T-helper 1 cell treated with Interleukin-12 subunit alpha and Interleukin-12 subunit beta and Interleukin-4 antibody, amounts not matched to agents 30 ng/mL and 1 ng/mL, for 36 hours (primary cell): ENCODE measurements at places on chromosomes 6 and 20. TPM values are rescaled to one million over a fixed set of nuclear protein-coding genes. Genes with fewer than 3 reads are reported as not detected.

DNAJC5 gene
- total RNA-seq: 58.3 and 58.4 TPM in 2 replicates

OXT gene
- 0.61 TPM in 1 of 2 replicates, not detected in the other for total RNA-seq

CST5 gene
- total RNA-seq: not detected in 2 replicates

NEU1 gene
- 33.2 and 33.8 TPM in 2 replicates for total RNA-seq

ANKRD6 gene
- total RNA-seq: 3.8 and 5.9 TPM in 2 replicates

KHDC1 gene
- total RNA-seq: 2.6 and 2.9 TPM in 2 replicates

CPXM1 gene
- 0.49 and 0.51 TPM in 2 replicates for total RNA-seq

MYBL2 gene
- 78.2 and 78.7 TPM in 2 replicates for total RNA-seq

KCNK15 gene
- 0.15 and 0.25 TPM in 2 replicates for total RNA-seq

KHDC1L gene
- not detected in 2 replicates for total RNA-seq

VEGFA gene
- total RNA-seq: 21.1 and 23.1 TPM in 2 replicates

SYCP2 gene
- total RNA-seq: 7.0 and 7.6 TPM in 2 replicates

ESR1 gene
- total RNA-seq: 3.6 and 4.8 TPM in 2 replicates

UST gene
- total RNA-seq: 0.10 and 0.32 TPM in 2 replicates

TSBP1 gene
- total RNA-seq: not detected in 2 replicates

UNC5CL gene
- 1.7 and 2.1 TPM in 2 replicates for total RNA-seq

OPRL1 gene
- total RNA-seq: 0.61 and 0.64 TPM in 2 replicates

NOL7 gene
- total RNA-seq: 61.1 and 64.3 TPM in 2 replicates
